ENCODE measurements at places on chromosomes 13 and 19. TPM values are rescaled to one million over a fixed set of nuclear protein-coding genes. Genes with fewer than 3 reads are reported as not detected.

The APOC4 gene
- total RNA-seq: not detected

The KCNN4 gene
- total RNA-seq: 57.6 TPM

The LILRA2 gene
- not detected for total RNA-seq

The ZNF66 gene
- not detected for total RNA-seq

The DOHH gene
- total RNA-seq: 15.6 TPM

The LILRA5 gene
- total RNA-seq: not detected

The PIBF1 gene
- total RNA-seq: 5.0 TPM

The ZNF571 gene
- 0.41 TPM for total RNA-seq

The ZFP28 gene
- 3.1 TPM for total RNA-seq
